ENCODE measurements at places on chromosomes 11 and 22.
A peak's percentile ranks its signal among the peaks of the same experiment; 100 is the strongest.

GRCh38 chr11:27462543-27462942 lies 10.0 kb downstream of the LGR4 start:
- DNase-seq: peak; percentile 48

- DNase-seq: no peak
Observed at GRCh38 chr22:45650721-45651120, 20.9 kb upstream of the ATXN10 start.

GRCh38 chr22:49007013-49007653 lies 820.5 kb downstream of the BRD1 start:
- no peak for DNase-seq

- DNase-seq: no peak
Observed at GRCh38 chr22:25021976-25022711, 69.6 kb downstream of the KIAA1671 start.

DNA sequence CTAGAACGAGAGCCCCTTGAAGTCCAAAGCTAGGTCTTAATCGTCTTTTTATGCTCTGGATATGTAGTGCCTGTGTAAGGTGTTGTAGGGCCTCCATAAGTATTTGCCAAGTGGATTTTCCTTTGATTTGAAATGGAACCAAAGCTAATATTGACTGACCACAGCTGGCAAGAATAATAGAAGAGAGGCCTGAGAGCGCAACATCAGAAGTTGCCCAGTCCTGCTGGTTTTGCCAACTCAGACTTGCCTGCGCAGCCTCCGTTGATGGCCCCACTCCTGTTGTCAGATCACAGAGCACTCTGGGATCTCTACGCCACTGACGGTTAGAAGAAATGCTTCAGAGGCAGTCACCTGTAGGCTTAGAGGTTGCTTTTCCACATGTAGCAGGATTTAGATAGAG lies 251.2 kb downstream of the TENM4 start:
- no peak for DNase-seq

- DNase-seq: no peak
Observed at GRCh38 chr11:134409552-134410429, 2.3 kb downstream of the B3GAT1 start.

GRCh38 chr11:120182790-120183491 lies 27.9 kb upstream of the OAF start:
- DNase-seq: no peak

DNA sequence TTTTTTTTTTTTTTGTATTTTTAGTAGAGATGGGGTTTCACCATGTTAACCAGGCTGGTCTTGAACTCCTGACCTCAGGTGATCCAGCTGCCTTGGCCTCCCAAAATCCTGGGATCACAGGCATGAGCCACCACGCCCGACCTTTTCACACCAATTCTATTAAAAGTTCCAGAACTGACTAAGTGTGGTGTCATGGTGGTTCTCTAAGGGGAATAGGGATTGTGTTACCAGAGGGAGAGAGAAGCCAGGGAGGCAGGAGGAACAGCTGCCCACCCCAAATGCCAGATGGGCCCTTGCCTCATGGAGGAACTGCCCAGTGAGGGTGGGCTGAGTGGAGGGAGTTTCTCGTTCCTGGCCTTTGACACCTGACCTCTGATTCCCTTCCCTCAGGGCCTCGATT lies 5.9 kb downstream of the RPS6KA4 start:
- no peak for DNase-seq

Measured in choroid plexus epithelial cell (primary cell).